Activated T-cell treated with anti-CD3 and anti-CD28 coated beads for 48 hours (primary cell): ENCODE measurements at places on chromosomes 5 and 9.

GRCh38 chr9:21993893-21994555, at the start of gene CDKN2A:
Gene CDKN2A (minus strand): TSS chr9:21994392.
- no peak for DNase-seq

GRCh38 chr9:4366591-4367330, 66.9 kb upstream of the GLIS3 start:
- peak; percentile 23 for DNase-seq

- no peak for DNase-seq
Measured at GRCh38 chr5:59126708-59127573, 544.1 kb downstream of the RAB3C start.

DNA sequence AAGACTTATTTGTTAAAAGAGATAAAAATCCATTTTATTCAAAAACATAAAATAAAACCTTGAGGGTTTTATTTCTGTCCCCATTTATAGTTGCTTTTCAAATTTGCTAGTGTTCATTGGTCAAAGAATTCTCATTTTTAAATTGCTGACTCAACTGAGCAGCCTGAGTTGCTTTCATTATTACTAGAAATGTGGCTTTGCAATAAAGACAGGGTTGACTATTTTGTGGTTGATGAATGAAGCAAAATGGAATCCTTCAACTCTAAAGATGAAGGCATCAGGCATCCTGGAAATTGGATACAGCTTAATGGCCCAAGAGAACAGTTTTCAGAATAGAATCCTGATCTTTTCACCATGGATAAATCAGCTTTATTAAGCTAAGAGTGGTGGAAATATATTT, 23.9 kb upstream of the PPP3R2 start:
- no peak for DNase-seq

DNA sequence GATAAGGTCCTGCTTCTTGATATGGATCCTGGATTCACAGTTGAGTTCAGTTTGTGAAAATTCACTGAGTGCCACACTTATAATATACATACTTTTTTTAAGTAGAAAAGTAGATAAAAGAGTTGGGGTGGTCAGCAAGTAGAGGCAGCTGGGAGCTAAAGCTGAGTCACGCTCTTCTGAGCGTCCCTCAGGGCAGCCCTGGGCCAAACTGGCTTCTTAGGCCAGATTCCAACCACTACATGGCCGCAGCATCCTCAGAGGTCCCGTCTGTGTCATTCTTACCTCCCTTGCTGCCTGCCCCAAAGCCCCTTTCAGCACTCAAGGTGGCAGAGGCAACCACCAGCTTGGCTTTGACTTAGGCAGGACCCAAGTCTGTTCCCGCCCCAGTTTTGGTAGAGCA, 123.3 kb upstream of the TBC1D2 start:
- DNase-seq = no peak

DNA sequence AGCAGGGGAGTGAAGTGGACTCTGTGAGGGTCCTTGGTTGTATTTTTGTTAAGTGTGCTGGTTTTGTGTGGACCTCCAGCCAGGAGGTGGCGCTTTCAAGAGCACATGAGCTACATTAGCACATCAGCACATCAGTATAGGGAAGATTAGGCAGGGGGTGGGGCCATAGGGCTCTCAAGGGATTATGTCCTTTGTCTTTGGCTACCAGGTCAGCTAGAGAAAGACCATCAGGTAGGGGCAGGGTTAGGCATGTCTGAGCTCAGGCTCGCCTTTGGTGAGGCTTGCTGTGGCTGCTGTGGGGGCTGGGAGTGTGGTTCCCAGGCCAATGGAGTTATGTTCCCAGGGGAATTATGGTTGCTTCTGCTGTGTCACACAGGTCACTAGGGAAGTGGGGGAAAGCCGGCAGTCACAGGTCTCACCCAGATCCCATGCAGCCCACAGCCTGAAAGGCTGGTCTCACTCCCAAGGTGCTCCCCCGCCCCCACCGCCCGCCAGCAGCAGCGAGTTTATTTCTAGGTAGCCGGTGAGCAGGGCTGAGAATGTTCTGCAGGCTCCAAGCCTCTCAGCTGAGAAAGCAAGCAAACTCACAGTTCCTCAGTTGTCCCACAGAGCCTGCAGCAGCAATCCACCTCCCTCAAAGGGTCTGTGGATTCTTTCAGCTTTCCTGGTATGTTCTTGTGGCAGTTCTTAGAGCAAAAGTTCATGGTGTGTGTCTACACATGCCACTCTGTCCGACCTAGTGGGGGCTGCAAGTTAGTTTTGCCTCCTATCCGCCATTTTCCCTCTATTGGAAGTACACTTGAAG, 13.7 kb downstream of the OR1J1 start:
- DNase-seq = peak; percentile 4

- no peak for DNase-seq
Measured at GRCh38 chr9:107992271-107992670, 502.7 kb upstream of the KLF4 start.

DNA sequence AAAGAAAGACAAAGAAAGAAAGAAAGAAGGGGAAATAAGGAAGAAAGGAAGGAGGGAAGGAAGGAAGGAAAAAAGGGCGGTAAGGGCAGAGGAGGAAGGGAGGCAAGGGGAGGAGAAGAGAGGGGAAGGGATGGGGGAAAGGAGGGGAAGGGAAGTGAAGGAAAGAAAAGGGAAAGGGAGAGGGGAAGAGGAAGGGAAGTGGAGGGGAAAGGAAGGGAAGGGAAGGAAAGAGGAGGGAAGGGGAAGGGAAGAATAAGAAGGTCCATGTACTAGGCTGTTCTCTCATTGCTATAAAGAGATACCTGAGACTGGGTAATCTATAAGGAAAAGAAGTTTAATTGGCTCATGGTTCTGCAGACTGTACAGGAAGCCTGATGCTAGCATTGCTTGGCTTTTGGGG, 217.1 kb downstream of the ENC1 start:
- no peak for DNase-seq

- no peak for DNase-seq
Measured at GRCh38 chr5:166962461-166962860, 1329.0 kb upstream of the WWC1 start.

GRCh38 chr9:78368236-78368635, 71.3 kb downstream of the PSAT1 start:
- DNase-seq = no peak

DNA sequence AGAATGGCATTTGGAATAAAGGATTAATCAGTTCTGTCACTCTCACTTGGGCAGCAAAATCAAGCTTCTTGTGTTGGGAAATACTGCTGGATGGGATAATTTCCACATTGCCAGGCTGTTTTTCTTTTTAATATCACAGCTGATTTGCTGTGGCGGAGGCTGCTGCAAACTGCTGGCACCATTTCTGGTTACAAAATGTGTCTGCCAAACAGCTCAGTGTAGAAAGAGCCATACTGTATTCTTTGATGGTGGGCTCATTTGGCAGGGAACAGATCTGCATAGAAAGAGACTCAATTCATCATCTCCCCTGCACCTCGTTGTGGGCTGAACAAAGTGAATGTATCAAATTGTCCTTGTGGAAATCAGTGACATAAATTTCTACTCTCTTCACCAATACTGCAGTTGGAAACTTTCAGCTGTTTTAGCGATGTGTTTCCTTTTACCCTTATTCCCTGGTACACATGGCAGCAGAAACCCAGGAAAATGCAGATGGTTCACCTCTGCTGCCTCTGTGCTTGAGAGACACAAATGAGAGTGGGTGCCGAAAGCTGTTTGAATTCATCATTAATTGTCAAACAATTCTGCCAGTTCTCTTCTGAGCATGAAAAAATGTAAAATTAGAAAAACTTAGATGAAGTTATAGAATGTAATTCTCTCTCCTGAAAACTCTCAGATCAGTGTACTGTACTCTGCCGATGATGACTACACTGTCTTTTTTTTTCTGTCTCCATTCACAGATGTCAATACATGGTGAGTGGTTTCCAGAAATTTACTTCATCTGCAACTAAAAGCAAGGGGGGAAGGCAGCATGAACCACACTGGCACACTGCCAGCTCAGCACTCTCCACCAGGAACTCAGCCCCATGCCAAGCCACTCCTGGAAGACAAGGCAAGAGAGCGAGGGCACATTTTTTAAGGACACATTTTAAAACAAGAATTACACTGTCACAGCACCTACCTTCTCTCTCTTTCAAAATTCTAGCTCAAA, 75.0 kb downstream of the HMHB1 start:
- no peak for DNase-seq

GRCh38 chr9:135503371-135504261, 3.1 kb downstream of the MRPS2 start:
- DNase-seq = no peak

GRCh38 chr9:86285261-86285660, 2.9 kb upstream of the ISCA1 start:
- no peak for DNase-seq

DNA sequence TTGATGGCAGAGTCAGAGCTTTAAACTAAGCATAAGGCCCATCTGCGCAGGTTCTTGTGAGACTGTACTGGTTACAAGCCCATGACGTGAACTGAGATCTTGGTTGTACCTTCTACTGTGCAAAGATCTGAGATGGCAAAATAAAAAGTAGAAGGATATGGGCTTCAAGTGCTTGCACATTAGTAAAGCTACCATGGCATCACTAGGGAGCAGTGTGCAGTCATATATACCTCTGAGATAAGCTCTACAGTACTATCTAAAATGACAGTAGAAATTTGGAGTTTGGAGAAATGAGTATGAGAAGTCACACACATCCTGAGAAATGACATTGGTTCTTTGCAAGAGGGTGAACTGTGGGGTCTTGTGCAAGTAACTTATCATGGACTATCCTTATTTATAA, 408.2 kb upstream of the PRR16 start:
- no peak for DNase-seq

DNA sequence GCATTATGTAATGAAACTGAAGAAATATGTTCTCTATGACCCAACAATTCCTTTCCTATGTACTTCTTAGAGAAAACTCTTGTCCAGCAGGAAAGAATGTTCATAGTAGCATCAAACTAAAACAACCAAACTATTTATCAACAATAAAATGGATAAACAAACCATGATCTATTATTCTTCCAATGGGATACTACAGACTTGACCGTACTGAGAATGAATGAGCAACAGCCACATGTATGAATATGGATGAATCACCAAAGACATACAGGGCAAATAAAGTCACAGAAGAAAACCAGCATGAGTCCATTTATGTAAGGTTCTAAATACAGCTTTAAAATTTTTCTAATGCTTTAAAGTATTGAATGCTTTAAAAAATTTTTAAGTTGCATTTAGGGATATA, 73.6 kb upstream of the SUSD1 start:
- no peak for DNase-seq

- no peak for DNase-seq
Measured at GRCh38 chr5:146066968-146067367, 38.4 kb downstream of the PLAC8L1 start.

DNA sequence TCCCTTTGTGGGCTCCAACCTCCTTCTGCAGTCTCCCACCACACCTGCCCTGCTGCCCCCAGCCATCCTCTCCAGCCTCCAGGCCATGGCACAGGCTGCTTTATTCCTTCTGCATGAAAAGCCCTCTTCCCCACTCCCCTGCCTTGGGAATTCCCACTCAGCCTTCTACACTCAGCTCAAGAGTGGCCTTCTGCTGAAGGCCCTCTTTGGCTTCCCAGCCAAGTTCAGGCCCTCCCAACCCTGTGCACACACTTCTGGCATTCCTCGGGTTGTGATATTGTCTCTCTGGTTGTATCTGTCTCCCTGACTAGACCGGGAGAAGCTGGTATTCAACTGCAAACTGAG, 5.7 kb downstream of the SHB start:
- no peak for DNase-seq

- DNase-seq = no peak
Measured at GRCh38 chr5:153654504-153655200, 164.2 kb downstream of the GRIA1 start.

- no peak for DNase-seq
Measured at GRCh38 chr9:68648971-68649370, 56.1 kb upstream of the PIP5K1B start.

DNA sequence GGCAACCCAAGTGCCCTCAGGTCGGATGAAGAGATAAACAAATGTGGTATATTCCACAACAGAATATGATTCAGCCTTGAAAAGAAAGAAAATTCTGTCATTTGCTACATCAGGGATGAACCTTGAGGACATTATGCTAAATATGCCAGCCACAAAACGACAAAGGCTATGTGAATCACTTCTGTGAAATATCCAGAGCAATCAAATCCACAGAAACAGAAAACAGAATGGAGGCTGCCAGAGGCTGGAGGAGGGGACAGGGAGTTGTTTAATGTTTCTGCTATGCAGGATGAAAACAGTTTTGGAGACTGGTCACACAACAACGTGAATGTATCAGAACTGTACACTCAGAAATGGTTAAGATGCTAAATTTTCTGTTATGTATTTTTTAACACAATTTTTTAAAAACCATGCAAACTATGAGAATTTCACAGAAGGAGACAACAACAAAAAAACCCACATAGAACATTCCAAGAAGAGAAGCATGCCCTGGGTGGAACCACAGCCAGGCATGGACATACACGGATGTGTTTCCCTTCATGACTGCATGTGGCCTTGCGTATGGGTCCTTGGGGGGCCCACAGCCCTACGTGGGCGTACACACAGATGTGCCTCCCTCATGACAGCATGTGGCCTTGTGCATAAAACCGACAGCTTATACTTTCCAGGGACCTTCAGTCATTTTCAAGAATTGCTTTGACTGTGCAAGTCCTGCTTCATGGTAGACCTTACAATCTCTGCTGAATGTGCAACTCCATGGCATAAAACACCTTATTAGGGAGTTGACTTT, 146.7 kb downstream of the ROR2 start:
- no peak for DNase-seq

DNA sequence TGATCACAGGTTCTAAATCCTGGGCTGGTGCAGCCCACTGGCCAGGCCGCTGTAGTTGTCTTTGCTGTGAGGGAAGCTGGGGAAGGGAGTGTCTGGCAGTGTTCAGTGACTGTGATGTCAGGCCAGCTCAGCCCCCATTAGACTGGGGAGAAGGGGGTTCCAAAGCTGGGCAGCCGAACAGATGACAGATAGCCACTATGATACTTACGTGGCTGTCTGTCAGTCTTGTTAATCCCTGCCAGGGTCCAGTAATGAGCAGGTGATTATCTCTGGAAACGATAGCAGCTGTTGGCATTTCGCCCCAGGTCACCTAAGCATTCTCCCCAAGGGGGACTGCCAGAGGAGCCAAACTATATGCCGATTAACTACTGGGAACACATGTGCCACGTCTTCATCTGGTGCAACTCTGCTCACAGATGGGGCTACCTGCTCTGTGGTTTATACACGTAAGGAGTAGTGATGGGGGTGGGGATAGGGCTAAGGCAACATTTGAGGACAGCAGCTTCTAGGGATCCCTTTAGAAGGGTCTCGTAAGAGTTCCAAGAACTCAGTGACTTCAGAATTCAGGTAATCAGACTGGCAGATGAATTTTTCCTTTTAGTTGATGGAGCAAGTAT, 396.3 kb downstream of the KDM4C start:
- no peak for DNase-seq

GRCh38 chr9:10899509-10899908, 286.7 kb upstream of the PTPRD start:
- no peak for DNase-seq
